OCI-LY7 (cell line): ENCODE measurements at places on chromosomes 7 and 10. TPM values are rescaled to one million over a fixed set of nuclear protein-coding genes. Genes with fewer than 3 reads are reported as not detected.

The IL15RA gene
- 5.9 and 7.6 TPM in 2 replicates for total RNA-seq

The ZNF33A gene
- 40.1 and 40.2 TPM in 2 replicates for total RNA-seq

The TWNK gene
- total RNA-seq: 20.3 and 21.7 TPM in 2 replicates

The ADAP1 gene
- 7.0 and 7.7 TPM in 2 replicates for total RNA-seq

DNA sequence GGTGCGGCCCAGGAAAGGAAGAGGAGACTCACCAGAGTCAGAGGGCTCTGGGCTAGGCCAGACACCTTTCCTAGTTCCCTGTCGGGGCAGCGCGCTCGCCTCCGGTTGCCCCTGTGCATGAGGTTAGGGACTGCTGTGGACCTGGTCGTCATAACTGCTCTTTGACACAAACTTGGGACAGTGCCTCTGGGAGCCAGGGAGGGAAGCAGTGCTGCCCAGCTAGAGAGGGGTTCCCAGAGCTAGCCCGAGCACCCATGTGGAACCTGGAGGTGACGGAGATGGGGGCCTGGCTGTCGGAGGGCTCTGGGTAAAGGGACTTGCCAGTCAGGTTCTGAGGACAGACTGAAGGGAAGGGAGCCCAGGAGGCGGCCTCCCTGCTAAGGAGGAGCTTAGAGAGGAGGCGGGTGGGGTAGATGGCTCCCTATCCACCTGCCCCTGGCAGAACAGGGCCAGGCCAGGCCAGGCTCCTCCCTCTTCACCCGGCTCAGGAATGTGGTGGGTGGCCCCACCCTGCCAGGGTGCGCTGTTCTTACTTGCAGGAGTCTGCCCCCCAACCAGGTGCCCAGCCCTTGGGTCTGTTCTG is 29.7 kb downstream of the AGAP3 start:
- no peak for DNase-seq

DNA sequence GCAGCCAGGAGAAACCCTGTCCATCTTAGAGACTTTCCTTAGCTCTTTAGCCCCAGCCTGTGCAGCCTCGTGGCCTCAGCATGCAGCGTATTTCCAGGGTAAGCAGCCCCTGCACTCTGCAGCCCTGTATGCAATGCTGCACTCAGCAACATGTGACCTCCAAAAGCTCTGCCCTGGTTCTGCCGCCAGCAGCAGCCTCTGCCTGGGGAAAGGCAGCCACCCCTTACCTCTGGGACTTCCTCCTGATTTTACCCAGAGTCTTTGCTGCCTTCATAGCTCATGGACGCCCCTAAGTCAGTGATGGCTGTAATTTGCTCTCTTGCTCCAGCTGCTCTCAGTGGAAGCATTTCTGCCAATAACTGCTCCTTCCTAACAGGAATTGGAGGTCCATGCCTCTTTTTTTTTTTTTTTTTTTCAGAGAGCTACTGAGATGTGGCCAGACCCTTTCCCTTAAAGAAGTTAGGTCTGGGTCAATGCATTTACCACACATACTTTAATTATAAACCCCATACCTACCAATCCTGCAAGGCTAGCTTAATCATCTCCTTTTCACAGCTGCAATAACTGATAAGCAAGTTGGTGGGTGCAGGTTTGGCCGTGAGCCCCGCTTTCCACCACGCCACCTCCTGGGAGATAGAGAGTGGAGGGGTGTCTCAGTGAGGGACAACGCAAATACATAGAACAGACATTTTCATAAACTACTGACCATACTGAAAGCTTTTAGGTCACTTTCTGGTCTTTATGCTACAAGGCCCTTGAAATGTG is 71.7 kb downstream of the RAMP3 start:
- no peak for DNase-seq

GRCh38 chr7:50534690-50535290 is 30.4 kb downstream of the DDC start:
- DNase-seq: no peak

The OPN1SW gene
- not detected in 2 replicates for total RNA-seq

The GPR26 gene
- total RNA-seq: not detected in 2 replicates

The ZSCAN21 gene
- 7.3 and 7.5 TPM in 2 replicates for total RNA-seq

DNA sequence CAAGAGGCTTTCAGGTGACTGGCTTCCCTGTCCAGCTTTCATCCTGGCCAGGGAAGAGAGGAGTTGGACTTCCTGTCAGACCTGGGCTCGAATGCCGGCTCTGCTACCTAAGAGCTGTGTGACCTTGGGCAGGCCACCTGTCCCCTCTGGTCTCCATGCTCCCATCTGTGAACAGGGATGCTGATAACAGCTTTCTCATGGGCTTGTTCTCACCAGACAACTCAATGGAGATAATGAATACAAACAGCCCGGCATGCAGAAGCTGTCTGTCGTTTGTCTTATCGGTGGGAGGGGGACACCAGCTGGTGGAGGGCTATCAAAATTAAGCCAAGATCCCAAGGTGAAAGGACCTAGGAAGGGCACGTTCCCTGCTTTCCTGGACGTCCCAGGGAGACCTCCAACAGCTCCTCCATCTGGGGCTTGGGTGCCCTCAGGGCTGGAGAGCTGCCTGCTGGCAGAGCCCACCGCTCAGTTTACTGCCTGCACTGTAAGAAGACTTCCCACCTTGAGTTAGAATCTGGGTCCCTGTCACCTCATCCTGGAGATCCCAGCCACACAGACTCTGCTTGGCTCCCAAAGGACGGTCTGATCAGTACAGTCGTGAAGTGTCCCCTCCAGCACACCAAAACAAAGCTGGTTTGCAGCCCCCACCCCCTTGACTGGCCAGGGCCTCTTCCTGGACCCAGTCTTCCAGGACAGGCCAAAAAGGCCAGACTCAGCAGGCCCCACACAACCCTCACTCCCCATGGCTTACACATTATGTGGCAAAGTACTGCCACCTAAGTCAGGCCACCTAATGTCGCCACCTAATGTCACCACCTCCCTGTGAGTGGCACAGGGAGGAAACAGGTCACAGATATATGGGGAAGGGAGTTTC is 40.9 kb downstream of the PPIF start:
- DNase-seq: no peak

The UFSP1 gene
- 3.3 and 3.8 TPM in 2 replicates for total RNA-seq

The CH25H gene
- not detected in 2 replicates for total RNA-seq

GRCh38 chr7:149880638-149881311 is 7.0 kb downstream of the ATP6V0E2 start:
- no peak for DNase-seq

The PRPS1L1 gene
- total RNA-seq: not detected in 2 replicates

The HOGA1 gene
- 0.25 TPM in 1 of 2 replicates, not detected in the other for total RNA-seq

GRCh38 chr7:34825221-34825620 is 167.2 kb downstream of the NPSR1 start:
- no peak for DNase-seq

The CDHR1 gene
- not detected in 2 replicates for total RNA-seq

GRCh38 chr7:123548406-123548805 is 9.2 kb downstream of the NDUFA5 start:
- DNase-seq: no peak

DNA sequence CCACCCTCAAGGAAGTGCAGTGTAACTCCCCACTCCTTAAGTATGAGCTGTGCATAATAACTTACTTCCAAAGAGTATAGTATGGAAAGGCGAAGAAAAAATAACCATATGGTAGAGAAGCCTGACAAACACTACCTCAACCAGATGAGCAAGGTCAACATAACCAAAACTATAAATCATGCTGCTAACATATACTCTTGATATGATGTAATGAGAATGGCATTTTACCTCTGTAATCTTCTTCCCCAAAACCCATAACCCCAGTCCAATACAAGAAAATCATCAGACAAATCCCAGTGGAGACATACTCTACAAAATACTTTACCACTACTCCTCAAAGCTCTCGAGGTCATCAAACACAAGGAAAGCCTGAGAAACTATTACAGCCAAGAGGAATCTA is 15.8 kb downstream of the OSBPL3 start:
- no peak for DNase-seq

The LRRC61 gene
- total RNA-seq: not detected in 2 replicates

DNA sequence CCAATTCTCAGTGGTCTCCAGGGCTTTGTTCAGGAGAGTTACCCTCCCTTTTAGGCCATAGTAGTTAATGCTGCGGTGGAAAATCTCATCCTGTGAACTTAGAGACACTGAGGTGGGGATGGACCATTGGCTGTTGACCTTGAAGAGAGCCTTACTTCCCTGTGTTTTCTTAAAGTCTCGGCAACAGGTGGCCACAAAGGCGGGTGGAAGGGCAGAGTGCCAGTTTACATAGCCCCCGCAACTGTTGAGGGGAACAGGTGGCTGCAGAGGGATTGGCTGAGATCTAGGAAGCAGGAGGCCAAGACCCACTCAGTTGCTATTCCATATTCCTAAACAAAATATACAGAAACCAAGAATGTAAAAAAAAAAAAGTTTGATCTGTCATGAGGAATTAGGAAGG is 160.6 kb downstream of the ST7 start:
- DNase-seq: no peak

DNA sequence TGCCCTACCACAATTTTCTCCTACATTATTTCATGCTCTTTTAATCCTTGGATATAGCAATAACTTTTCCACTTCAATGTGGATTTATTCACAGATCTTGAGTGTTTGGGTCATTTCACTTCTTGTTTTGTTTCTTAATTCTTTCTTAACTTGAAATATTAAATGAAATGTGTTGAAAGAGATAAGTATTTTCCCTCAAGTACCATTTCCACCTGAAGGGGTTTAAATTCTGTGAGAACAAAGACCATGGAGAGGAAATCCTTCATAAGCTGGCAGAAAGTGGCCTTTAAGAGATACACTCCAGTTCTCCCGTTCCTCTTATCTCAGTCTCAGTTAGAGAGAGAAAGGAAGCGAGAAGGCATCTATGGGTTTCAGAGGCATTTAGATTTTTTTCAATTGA is 14.1 kb upstream of the DLD start:
- DNase-seq: no peak

GRCh38 chr10:35074266-35074665 is 15.9 kb downstream of the CUL2 start:
- no peak for DNase-seq

DNA sequence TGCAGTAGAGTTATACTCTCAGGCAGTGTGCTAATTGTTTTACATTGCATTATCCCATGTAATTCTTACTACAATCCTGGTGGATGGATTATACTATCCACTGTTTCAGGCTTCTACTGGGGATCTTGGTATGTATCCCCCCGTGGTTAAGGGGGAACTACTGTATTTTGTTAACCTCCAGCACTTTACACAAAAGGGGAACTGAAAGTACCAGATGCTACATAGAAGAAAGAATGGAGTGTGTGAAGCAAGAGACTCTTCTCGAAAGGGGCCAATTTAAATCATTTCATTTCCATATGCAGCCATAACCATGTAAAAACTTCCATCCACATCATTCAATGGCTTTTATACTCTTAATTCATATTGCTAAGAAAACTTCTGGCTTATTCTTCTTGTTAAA is 69.4 kb downstream of the C1GALT1 start:
- DNase-seq: peak; percentile 93

DNA sequence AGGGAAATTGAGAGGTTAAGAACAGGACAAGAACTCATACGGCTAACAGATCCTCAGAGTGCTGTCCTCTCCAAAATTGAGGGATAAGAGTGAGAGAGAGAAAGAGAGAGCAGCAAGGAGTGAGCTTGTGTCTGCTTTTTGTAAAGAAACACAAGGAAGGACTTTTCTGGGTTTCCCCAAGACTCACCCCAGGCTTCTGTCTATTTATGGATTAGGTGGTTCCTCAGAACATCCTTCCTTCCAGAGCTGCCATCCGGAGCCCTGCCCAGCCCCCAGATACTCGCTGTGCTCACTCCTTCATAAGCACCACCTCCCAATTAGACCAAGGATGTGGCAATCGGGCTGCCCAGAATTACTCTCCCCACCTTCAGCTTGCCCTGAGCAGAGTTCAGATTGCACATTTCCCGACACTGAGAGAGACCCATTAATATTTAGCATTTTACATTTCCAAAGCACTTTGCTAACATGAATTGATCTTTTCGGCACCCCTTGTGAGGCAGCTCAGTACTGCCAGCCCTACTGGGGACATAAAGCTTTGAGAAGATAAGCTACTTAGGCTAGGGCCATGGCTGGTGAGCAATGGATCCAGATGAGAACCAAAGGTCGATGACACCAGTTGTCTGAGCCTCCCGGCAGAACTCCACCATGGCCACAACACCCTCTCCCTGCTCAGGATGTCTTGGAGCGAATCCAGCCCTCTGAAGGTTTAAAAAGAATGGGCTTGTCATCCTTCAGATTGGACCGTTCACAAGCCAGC is 19.2 kb upstream of the R3HCC1L start:
- no peak for DNase-seq

GRCh38 chr10:128103229-128103714 is 23.0 kb downstream of the MKI67 start:
- no peak for DNase-seq

DNA sequence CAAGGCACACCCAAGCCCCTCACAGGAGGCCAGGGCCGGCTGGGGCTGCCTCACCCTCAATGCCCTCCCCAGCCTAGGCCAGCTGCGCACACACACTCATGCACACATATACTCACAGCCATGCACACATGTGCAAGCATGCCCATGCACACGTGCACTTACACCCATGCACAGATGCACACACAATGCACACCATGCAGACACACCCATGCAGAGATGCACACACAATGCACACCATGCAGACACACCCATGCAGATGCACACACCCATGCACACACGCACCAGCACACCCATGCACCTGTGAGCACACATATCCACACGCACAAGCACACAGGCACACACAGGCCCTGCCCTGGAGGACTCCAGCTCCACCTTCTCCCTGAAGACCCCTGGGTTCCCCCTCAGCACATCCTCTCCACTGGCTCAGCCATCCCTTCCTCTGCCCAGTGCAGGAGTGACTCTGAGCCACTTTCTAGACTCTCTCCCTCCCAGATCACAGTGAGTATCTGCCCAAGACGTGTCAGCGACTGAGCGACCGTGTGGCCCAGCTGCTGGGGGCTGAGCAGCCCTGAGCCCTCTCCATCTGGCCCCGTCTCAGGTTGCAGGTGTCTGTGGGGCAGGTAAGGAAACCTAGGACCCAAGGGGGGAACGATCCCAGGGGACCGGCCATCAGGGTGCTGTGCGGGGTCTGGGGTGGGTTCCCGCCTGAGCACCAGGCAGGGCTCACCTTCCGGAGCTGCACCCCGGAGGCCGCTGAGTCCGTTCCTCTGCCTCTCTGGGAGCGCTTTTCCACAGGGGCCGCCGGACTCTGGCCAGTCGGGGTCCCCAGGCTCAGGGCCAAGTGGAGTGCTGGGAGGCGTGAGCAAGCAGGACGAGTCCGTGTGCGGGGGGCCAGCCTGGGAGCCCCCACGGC is 25.8 kb downstream of the AP5Z1 start:
- DNase-seq: no peak

GRCh38 chr10:7915923-7916536 is 97.7 kb downstream of the TAF3 start:
- no peak for DNase-seq
